CD4-positive, alpha-beta T cell treated with Interleukin-6 for 4 hours (primary cell): ENCODE measurements at places on chromosomes 13 and 19.

GRCh38 chr13:40553356-40553755 lies 113.1 kb downstream of the FOXO1 start:
- DNase-seq = no peak

GRCh38 chr13:31755803-31756212 lies 16.5 kb downstream of the RXFP2 start:
- no peak for DNase-seq

- no peak for DNase-seq
These were observed 42.5 kb upstream of the ANKRD10 start for GRCh38 chr13:110957181-110957884.

GRCh38 chr19:52659013-52659412 lies 20.9 kb upstream of the ZNF83 start:
- no peak for DNase-seq

DNA sequence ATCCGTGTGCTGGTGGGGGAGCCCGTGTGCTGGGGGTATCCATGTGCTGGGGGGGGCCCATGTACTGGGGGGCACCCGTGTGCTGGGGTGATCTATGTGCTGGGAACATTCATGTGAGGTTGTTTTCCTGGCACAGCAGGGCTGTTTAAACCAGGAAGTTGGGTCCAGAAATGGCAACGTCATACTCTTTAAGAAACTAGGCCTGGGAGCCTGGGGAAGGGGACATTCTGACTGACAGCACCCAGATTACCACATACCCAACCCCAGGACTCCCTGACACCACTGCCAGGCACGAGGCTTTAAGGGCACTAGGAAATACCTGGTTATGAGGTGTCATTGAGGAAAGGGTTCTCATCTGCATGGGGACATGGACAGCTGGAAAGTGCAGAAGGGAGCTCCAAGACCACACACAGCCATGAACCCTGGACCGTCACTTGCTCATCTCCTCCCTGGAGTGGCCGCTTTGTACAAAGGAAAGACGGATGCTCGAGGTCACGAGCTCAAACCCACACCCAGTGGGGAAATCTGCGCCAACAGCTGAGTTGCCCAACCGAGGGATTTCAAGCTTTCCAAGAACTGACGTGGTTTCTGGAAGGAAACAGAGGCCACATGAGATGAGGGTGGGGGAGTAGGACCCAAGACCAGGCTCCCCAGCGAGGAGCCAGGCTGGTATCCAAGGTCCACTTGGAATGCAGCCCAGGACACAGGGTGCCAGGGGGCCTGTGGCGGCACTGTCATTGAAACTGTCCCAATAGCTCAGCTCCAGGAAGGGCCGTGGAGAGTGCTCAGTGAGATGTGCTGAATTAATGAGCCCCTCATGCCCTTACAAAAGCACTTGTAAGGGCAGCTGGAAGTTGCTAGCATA lies 40.9 kb downstream of the RAB20 start:
- no peak for DNase-seq

- DNase-seq = no peak
These were observed 8.6 kb upstream of the PTBP1 start for GRCh38 chr19:788686-788982.

DNA sequence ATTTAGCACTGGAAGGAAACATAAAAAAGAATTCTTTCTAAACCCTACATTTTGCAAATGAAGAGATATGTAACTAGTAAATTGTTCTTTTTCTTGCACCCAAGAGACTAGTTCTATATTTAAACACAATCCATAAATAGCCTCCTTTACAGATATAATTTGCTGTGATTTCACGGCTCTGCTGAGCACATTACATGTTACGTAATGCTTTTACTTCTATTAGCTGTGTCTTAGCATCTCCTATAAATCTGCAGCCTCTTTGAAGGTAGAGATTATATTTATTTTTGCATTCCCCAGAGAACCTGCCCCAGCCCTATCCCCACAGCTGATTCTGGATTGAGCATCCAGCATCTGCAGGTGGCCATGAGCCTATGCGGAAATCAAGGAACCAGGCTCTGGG lies 32.2 kb downstream of the LACC1 start:
- no peak for DNase-seq

DNA sequence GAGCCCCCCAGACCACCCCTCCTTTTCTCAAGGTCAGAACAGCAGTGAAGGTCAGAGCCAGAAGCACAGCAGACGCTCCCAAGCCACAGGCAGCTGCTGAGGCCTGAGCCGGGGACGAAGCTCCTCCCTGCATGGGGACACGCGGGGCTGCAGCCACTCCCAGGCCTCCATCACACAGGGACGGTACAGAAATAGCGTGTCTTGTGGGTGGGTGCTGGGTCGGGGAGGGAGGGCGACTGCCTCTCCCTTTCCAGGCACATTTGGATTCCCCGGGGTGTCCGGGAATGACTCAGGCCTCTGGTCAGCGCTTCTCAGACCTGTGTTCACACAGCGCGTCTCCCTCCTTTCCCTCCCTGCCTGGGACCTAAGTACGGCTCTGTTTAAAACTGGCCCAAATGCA lies 33.2 kb downstream of the RASA3 start:
- no peak for DNase-seq

DNA sequence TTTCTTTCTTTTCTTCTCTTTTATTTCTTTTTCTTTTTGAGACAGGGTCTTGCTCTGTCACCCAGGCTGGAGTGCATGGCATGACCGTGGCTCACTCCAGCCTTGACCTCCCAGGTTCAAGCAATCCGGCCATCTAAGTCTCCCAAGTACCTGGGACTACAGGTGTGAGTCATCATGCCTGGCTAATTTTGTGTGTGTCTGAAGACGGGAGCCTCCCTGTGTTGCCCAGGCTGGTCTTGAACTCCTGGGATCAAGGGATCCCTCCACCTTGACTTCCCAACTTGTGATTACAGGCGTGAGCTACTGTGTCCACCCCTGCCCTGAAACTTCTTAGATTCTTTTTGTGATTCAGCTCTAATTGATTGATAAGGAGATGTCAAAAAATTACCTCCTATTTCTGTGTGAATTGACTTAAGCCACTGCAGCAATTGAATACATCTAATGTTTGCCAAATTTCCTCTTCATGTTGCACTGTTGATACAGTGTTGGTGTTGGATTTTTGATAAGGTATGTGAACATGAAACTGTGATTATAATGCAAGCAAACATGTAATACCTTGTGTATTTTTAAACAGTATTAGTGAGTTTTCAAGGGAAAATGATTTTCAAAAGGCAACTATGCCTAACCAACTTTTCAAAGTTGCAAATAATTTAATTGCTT lies 22.6 kb downstream of the KLF5 start:
- DNase-seq = no peak

DNA sequence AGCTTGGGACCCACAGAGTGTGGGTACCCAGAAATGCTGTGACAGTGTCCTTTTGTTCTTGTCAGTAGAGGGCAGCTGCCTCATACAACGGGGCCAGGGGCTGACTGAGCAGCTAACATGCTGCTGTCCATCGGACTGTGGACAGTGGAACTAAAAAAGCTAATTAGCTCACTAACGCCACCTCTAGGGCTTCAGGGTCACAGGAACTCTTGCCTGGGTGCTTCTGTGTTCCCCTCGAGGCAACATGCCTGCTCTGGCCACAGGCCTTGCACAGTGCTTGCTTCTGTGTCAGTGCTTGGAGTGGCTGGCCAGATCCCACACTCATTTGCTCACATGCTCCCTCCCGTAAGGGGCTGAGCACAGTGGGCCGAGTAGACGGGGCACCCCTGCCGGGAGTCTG lies 377.0 kb downstream of the OLFM4 start:
- no peak for DNase-seq

DNA sequence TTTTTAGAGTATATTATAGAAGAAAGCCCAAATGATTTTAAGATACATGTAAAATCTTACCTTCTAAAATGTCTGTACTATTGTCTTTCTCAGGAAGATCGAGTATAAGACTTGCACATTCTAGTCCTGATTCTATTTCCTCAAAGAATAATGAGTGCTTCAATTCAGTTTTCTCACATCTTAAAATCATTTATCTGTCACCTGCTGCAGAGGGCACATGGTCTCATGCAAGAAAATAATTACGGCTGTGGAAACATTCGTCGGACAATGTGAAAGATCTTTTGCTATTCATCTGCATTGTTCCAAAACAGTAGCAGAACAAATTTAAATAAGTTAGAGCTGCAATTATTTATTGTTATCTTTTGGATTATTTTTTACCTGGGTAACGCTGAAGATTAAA lies 1403.5 kb downstream of the PCDH9 start:
- DNase-seq = no peak

- DNase-seq = no peak
These were observed 985 bp upstream of the ZNF266 start for GRCh38 chr19:9436358-9436757.

DNA sequence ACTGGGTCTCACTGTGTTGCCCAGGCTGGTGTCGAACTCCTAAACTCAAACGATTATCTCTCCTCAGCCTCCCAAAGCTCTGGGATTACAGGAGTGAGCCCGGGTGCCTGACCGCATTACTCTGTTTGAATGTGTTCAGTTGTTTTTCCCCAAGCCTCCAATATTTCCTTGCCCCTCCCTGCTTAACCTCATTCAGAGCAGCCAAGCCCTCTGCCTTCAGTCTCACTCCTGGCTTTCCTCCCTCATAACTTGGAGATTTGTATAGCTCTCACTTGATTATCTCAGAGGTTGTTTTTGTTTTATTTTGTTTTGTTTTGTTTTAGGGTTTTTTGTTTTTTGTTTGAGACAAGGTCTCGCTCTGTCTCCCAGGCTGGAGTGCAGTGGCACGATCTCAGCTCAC lies 11.4 kb downstream of the EPHX3 start:
- DNase-seq = no peak

DNA sequence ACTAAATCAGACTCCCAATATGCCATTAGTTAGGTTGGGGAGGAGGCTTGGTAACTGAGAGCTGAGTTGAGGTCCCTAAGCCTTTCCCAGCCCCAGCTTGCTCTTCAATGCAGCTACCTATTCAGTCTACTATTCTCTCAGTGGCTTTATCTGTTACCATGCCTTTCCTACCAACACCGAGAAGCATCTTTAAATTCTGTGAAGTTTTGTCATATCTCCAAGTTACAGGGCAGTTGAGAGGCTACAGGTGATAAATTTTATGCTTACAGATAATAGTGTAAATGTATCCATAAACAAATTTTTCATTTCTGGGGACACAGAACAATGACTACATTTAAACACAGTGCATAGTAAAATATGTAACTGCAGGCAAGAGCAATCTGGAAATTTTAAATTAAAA lies 110.6 kb downstream of the ELF1 start:
- DNase-seq = no peak

- DNase-seq = no peak
These were observed 63.5 kb upstream of the HMGB1 start for GRCh38 chr13:30529085-30529834.

DNA sequence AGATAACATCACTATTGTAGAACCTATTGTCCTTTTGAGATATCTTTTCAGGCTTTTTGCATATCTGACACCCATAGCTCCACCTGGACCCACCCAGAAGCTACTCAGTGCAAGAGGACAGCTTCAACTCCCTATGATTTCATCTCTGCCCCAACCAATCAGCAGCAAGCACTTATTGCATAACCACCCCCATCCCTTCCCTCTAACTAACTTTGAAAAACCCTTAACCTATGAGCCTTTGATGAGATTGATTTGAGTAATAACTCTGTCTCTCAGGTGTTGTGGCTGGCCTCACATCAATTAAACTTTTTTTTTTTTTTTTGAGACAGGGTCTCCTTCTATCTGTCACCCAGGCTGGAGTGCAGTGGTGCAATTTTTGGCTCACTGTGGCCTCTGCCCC lies 13.4 kb upstream of the MTRF1 start:
- DNase-seq = no peak

DNA sequence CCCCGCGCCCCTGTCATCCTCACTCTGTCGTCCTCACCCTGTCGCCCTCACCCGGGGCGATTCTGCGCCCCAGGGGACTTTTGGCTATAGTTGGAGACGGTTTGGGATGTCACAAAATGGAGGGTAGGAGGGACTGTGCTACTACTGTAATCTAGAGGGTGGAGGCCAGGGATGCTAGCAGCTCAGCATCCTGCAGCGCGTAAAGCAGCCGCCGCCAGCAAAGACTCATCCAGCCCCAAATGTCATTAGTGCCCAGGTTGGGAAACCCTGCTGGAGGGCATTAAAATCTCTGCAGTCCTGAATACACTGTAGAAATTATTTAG lies 362 bp downstream of the ZNF557 start:
- DNase-seq = no peak

DNA sequence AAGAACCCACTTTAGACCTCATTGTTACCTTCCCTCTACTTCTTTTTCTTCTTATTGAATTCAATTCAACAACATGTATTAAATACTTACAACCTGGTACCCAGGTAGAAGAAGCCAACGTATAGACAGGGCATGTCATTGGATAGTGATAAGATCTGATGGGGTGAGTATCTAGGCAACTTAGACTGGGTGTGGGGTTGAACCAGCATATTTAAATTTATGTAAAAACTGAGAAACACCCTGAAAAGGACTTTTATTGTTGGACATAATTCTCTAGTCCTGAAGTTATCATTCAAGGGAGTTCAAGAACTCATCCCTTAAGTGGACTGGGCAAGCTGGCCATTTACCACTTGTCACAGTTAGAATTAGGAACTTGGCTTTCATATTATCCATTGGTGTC lies 139.2 kb downstream of the ZIC5 start:
- DNase-seq = no peak

DNA sequence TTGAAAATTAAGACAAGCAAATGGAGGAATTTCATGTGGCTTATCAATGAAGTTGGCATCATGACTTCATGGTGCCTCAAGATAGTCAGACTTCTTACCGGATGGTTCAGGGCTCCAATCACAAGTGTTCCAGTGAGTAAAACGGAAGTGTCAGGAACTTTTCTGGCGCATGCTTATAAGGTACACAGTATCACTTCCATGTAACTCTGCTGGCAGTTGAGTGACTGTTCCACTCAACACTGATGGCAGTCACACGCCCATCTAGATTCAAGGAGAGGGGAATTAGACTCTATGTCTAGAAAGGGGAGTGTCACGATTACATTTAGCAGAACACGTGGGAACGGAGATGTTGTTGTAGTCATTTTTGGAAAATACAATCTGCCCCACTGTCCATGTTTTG lies 114.3 kb downstream of the KCTD15 start:
- no peak for DNase-seq

DNA sequence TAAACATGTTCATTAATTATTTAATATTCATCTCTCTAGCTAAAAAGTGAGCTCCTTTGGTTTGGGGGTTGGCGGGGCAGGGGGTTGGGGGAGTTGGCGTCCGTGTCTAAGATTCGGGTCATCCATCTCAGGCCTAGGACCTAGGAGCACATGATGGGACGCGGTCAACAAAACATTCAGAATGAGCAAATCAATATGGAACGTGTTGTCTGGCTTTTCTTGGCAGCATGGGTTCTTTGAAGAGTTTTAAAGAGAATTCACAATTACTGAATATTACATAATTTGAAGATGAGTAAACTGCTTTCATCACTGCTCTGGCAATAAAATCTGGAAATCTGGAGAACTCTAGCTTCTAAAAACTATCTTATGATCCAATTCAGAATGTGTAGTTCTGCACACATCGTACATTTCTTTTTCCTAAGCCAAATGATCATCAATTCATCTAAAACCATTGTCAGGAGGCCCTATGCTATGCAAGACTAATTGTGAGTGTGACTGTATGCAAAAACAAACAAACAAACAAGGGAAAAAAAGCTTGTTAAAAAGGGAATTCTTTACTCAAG lies 5.4 kb upstream of the ARGLU1 start:
- no peak for DNase-seq

- no peak for DNase-seq
These were observed 13.3 kb downstream of the FAM216B start for GRCh38 chr13:42794577-42795275.
